ENCODE measurements at places on chromosomes 12 and 14.

DNA sequence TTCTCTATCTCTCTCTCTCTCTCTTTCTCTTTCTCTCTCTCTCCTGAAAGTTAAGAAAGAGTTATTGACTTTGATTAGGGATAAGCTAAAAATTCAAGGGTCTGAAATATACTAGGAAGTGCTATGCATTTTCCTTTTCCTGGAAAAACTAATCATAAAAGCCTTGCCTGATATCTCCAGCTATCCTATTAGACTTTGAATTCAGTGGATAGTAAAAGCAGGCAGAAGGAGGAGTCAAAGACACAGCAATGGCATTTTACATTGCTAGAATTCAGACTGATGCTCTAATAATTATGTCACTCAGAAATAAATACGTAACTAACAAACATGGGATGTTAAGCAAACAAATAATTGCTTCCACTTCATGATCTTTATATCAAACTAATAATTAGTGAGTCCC lies 272.0 kb downstream of the SSPN start:
- DNase-seq, result no peak

- DNase-seq, result no peak
Measured at GRCh38 chr12:12992418-12993130, 7.5 kb downstream of the HEBP1 start.

- no peak for DNase-seq
Measured at GRCh38 chr12:55845785-55846496, 3.2 kb upstream of the MMP19 start.

GRCh38 chr14:95424529-95424928 lies 91.9 kb downstream of the SYNE3 start:
- DNase-seq, result no peak

- DNase-seq, result no peak
Measured at GRCh38 chr14:50362764-50363713, 33.6 kb downstream of the CDKL1 start.

DNA sequence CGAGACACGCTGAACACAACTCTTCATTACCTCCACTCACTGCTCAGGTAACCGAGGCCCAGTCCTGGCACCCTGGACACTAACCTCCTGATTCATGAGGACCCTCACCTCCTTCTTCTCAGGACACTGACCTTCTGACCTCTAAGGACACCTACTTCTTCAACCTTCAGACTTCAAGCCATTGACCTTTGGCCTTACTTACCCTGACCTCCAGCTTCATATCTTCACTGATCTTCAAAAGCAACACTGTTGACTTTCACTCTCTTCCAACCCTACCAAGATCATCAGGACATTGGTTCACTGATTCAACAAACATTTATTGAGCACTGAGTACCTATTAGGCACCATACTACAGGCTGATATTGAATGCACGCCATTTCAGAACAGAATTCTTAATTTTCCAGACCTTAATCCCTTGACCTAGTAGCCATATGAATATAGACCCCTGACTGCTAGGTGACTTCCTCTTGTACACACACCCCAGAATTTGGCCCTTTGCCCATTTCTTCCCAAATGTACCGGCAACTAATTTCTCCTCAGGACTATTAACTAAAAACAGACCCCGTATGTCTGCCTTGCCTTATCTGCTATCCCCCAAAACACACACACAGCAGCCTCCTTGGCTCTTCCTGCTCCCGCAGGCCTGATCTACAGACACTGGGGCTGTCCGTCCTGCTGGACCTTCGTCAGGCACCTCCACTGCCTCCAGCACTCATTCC lies 5.8 kb downstream of the ARHGEF40 start:
- no peak for DNase-seq

DNA sequence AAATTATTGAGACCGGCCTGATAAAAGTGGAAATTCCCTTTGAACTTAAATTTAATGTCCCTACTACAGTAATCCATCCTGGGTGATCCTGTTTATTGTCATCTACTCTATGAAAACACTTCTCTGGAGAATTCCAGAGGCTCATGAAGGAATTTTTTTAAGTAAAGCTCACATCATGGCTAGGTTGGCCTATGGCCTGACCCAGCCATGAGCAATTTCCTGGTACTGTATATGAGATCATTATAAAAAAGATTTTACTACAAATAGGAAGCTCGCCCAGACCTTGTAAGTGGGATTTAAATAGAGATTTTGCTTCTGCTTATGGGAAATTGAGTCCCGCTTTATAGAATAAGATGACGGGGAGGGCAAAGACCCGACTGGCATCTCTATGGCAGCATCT lies 215.5 kb downstream of the DPF3 start:
- no peak for DNase-seq
